ENCODE measurements at places on chromosomes 2 and 18.

DNA sequence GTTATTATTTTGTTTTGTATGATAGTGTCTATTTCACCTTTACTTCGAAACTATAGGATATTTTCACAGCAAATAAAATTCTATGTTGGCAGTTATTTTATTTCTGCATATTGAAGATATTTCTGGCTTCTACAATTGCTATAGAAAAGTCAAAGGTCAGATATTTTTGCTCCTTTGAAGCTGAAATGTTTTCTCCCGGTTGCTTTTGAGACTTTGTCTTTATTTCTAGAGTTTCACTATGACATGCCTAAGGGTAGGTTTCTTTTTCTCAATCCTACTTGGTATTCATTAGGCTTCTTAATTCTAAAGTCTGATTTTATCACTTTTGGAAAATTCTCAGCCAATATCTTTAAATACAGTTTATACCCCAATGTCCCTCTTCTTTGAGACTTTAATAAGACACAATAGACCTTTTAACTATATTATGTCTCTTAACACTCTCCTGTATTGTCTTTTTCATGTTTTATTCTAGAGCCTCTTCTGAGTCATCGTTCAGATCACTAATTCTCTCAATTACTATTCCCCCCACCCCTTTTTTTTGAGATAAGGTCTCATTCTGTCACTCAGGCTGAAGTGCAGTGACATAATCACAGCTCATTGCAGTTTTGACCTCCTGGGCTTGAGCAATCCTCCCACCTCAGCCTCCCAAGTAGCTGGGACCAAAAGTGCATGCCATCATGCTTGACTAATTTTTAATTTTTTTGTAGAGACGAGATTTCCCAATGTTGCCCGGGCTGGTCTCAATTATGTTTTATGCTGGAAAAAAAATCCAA is 50.5 kb downstream of the USP37 start:
- DNase-seq: no peak

DNA sequence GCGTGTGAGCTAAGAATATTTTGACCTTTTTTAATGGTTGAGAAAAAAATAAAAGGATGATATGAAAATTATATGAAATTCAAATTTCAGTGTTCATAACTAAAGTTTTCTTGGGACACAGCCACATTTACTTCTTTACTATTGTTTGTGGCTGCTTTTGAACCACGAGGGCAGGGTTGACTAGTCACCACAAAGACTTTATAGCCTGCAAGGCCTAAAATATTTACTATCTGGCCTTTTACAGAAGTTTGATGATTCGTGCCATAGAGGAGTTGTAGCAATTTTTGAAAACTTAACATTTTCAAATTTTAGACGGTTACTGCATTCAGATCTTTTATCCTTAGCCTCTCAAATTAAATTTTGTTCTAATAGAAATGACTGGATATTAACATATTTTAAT is 69.9 kb downstream of the LIMS1 start:
- DNase-seq: no peak

DNA sequence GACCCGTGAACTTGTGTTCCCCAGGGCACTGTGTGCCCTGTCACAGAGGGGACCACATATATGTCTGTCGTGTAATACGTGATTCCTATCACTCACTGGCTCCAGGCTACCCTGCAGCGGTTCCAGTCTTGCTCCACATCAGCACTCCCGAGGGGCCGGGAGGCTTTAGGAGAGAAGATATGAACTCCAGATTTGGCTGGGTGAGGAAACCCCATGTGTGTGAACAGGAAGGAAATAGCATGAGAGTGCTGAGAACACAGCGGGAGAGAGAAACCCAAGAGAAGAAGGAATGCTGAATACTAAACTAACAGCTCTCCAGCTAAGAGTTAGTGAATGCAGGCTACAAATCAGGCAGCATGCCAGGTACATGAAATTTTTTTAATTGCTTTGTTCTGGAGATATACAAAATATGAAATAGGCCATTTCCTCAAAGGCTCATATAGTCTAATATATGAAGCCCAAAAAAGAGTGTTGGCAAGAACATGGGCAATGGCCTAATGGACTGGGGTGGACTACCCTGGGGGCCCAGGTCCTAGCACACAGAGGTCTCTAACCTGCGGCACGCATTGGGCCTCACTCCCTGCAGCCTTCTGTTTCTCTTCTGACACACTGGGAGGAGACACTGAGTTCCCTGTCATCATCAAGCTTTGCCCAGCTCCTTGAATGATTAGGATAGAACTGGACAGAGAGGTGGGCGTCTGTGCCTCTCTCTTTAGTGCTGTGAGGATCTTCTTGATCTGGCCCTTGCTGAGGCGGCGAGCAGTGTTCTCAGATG is 372.8 kb upstream of the RAB6C start:
- no peak for DNase-seq

DNA sequence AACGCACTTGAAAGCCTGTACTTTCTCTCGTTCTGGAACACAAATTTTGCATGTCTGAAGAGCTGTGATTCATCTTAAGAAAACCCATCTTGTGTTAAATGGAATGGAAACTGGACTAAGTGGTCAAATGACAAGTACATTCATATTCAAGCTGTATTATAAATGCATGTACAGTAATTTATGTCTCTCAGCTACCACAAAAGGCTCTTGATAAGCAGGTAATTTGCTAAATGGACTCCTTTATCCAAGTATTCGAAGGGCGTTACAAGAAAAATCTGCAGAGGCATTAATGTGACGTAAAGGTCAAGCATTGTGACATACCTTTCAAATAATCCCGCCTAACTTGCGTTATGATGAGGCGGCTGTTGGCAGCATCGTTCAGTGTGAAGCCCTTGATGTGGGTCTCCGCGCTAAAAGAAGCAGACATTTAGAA is 66.6 kb downstream of the ABCG8 start:
- DNase-seq: no peak

GRCh38 chr2:189336276-189336975 is 104.8 kb upstream of the WDR75 start:
- DNase-seq: no peak
